ENCODE measurements at places on chromosomes 11 and 22. TPM values are rescaled to one million over a fixed set of nuclear protein-coding genes. Genes with fewer than 3 reads are reported as not detected.

Gene DEUP1
- not detected for total RNA-seq

- no peak for DNase-seq
Observed at GRCh38 chr22:30675436-30675835, 7.8 kb upstream of the DUSP18 start.

- DNase-seq = peak; percentile 50
Observed at GRCh38 chr22:39148727-39149535, 3.5 kb downstream of the CBX7 start.

Gene HSPA8
- 565 TPM for total RNA-seq

DNA sequence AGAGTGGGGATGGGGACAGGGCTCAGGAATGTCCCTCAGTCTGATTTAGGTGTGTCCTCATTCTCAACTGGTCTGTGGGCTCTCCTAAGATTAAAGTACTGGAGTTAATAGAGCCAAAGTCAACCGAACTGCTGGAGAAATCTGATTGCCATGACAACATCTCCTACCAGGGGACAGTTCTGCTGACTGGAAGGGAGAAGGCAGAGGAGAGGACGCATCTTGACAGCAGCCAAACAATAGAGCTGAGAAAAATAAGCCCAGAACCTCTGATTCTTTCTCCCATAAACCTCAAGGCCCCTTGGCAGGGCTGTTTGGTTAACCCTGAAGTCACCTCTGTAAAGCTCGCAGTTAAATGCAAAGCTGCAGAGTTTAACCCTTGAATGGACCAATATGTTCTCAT lies 2.8 kb downstream of the KCTD14 start:
- DNase-seq = no peak

Gene MMP3
- total RNA-seq = 1.1 TPM

DNA sequence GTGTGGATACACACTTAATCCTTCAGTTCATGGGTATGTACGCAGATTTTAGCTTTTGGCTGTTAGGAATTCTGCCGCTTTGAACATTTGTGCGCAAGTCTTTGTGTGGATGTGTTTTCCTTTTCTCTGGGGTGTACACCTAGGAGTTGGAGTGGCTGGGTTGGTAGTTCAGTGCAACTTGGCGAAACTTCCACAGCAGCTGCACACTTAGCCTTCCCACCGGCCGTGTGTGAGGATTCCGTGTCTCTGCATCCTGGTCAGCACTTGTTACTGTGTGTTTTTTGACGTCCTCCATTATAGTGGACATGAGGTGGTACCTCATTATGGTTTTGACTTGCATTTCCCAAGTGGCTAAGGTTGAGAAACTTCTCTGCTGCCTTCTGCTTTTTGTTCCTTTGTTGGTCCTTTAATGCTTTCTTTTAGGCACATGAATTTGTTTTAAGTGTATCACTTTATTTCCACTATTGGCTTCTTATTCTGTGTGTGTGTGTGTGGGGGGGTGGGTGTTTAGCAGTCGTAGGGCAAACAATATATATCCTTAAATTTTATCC lies 72.1 kb upstream of the SLC25A18 start:
- DNase-seq = no peak

- peak; percentile 77 for DNase-seq
Observed at GRCh38 chr11:65112546-65113360, 1.1 kb downstream of the TM7SF2 start.

Gene CRYBB2
- total RNA-seq = not detected

Gene CCS
- total RNA-seq = 31.2 TPM

DNA sequence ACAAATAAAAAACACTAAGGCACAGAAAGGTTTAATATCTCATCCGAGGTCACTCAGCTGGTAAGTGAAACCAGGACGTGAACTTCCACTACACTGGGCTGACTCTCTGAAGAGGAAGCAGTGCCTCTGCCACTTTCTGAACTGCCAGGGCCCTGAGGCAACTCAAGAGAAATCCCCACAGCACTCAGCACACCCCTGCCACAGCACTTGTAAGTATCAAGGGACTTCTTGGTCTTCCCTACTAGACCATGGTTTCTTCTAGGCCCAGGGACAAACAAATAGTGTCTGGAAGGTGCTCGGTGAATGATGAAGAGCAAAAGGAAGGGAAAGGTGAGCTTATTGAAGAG lies 49.7 kb downstream of the RPL27A start:
- no peak for DNase-seq

DNA sequence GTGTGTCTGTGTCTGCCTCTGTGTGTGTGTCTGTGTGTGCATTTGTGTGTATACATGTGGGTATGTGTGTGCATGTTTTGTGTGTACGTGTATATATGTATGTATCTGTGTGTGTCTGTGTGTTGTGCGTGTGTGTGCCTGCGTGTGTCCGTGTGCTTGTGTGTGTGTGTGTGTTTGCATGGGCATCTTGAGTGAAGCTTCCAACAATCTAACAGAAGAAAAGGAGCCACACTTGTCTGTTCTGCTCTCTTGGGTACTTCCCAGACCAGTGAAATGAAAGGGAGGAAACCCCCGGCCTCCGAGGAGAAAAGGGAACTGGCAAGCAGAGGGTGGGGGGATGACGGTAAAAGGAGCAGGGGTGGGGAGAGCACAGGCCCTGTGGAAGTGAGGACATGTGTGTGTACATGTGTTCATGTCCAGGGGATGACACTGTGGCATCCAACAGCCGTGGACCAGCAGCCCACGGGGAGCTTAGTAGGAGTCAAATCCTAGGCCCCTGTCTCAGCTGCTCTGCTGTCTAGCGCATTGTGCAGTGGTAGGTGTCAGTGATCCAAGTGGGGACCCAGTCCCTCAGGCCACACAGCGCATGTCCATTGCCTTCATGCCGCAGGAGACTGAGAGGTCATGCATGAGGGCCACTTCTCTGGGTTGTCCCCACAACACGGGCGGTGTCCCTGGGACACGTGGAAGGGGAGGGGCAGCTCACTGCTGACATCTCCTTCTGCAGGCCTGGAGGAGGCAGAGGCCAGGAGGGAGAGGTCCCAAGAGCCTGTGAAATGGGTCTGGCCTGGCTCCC lies 8.1 kb downstream of the CSF2RB start:
- no peak for DNase-seq

GRCh38 chr22:23072911-23073491 lies 2.7 kb downstream of the GNAZ start:
- no peak for DNase-seq

DNA sequence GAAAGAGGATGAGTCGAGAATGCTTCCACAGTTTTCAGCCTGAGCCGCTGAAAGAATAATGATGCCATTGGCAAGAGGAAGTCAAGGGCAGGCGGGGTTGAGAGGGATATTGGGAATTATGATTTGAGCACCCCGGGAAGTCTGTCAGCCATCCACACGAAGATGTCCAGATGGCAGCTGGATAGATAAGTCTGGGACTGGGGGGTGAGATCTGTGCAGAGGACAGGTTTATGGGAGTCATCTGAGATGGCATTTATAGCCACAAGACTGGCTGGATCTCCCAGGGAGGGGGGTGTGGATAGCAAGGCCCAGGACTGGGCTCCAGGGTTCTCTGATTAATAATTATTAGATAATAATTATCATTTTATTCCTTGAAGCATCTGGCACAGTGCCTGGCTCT lies 5.1 kb upstream of the STIP1 start:
- no peak for DNase-seq

Gene BTBD18
- total RNA-seq = not detected

DNA sequence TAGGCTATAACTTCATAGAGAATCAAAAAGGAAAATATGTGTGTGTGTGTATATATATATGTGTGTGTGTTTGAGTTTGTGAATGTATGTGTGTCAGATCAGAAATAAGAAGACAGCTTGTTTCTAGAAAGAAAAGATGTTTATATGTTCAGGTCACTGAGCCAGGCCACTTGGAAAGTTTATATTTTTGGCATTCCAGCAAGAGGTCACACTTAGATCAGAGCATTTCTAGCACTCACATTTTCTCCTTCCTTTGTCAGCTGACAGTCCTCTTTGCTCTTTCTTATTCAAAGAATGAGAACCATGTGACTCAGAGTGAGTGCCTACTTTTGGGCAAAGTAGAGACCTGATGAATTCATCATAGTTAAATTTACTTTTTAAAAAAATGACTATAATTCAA lies 22.9 kb downstream of the RAB38 start:
- no peak for DNase-seq

Gene LRRN4CL
- 0.82 TPM for total RNA-seq

DNA sequence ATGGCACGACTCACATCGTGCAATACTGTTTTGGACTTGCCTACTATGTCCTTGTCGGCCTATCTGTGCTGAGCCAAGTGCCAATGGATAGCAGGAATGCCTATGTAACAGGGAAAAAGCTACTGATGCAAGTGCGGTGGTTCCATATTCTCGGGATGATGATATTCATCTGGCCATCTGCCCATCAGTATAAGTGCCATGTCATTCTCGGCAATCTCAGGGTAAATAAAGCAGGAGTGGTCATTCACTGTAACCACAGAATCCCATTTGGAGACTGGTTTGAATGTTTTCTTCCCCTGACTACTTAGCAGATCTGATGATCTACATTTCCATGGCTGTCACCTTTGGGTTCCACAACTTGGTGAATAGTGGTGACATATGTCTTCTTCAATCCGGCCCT lies 20.1 kb downstream of the OOSP3 start:
- DNase-seq = no peak

- no peak for DNase-seq
Observed at GRCh38 chr22:30650508-30651116, 15.0 kb downstream of the SLC35E4 start.

Gene ZNF214
- 1.9 TPM for total RNA-seq

Gene ANKK1
- total RNA-seq = 0.10 TPM
